ENCODE measurements at places on chromosomes 1 and 21.

- no peak for DNase-seq
Observed at GRCh38 chr21:23664193-23664694, 1943.0 kb downstream of the MRPL39 start.

DNA sequence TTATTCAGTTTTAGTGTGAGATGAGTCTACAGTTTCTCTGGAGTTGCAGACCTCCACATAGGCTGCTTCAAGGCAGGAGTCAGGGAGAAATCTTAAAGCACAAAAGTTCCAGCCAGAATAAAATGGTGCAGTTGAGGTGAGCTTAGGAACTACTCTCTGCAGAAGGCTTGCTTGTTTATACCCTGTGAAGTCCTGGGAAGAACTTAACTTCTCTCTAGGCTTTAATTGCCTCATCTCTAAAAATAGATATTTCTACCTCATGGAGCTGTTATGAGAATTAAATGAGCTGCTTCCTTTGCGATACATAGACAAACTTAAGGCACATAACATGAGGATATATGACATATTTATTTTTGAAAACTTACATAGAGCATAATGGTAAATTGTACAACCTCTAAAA is 286.2 kb downstream of the GPATCH2 start:
- no peak for DNase-seq

DNA sequence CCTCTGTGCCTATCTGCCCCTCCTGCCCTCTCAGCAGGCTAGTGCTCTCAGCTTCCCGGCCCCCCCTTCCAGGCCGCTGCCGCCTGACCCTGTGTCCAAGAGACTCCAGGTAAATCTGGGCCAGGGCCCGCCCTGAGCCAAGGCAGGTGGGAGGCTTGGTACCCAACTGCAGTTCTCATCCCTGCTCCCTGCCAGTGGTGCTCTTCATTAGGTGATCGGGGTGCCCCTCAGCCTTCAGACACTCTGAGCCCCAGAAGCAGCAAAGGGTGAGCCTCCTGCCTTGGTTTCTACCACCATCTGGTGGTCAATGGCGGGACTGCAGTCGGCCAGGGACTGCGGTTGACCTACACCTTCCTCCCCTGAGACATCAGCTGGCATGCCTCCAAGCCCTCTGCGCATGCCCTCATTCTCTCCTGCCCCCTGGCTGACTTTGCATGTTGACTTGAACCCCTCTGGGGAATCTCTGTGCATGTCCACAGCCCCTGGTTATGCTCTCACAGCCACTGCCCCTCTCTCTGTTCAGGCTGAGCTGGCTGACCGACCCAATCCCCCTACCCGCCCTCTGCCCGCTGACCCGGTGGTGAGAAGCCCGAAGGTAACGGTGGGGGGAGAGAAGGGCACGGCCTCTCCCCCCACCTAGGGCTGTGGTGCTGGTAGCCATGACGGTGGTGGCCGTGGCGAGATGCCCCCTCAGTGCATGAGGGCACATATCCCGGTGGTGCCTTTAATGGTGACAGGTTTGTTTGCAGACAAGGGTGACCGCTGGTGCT is 2.0 kb upstream of the EFNA4 start:
- DNase-seq = peak; percentile 73

DNA sequence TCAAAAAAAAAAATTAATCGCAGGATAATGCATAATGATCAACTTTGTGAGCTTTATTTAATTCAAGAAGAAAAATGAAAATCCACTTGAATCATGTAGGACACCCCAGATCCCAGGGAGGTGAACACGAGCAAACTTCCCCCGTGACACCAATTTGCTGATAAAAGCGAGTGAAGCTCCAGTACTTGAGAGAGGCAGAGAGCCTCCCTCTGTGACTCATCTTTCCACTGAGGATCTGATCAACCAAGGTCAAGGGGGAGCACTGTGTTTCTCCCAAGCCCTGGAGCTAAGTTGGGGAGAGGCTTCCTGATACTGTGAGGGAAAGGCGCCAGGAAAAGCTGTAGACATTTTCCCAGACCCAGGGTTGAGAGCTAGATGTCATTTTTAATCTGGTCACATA is 160.9 kb downstream of the SLC44A5 start:
- DNase-seq = no peak

- no peak for DNase-seq
Observed at GRCh38 chr1:33032126-33032869, 4.4 kb downstream of the AK2 start.

DNA sequence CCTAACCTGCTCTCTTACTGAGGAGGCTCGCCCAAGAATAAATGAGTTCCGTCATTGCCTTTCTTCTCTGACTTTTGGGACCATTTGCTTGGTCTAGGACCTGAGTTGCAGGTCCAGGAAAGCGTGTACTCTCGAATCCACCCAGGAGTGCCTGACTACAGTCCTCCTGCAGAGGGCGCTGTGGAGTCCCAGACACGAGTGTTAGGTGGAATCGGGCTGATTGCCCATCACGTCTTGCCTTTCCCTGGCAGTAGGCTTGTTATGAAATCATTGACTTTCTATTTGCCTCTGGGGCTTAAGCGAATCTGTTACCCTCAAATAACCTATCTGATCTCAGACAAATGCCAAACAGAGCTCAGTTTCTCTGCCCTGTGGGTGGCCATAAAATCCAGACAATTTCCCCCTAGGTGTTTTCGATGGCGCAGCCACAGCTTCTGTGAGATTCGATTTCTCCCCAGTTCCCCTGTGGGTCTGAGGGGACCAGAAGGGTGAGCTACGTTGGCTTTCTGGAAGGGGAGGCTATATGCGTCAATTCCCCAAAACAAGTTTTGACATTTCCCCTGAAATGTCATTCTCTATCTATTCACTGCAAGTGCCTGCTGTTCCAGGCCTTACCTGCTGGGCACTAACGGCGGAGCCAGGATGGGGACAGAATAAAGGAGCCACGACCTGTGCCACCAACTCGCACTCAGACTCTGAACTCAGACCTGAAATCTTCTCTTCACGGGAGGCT is at the start of gene IL20:
Gene IL20, plus strand, starts transcription at position 685 of the 733 bp plus-strand sequence. CDS start 230 bp downstream, outside the sequence.
- DNase-seq = peak; percentile 45

- no peak for DNase-seq
Observed at GRCh38 chr1:104648269-104648691, 898.6 kb downstream of the AMY1C start.

- peak; percentile 29 for DNase-seq
Observed at GRCh38 chr21:42164064-42164789, 54.7 kb upstream of the ABCG1 start.

DNA sequence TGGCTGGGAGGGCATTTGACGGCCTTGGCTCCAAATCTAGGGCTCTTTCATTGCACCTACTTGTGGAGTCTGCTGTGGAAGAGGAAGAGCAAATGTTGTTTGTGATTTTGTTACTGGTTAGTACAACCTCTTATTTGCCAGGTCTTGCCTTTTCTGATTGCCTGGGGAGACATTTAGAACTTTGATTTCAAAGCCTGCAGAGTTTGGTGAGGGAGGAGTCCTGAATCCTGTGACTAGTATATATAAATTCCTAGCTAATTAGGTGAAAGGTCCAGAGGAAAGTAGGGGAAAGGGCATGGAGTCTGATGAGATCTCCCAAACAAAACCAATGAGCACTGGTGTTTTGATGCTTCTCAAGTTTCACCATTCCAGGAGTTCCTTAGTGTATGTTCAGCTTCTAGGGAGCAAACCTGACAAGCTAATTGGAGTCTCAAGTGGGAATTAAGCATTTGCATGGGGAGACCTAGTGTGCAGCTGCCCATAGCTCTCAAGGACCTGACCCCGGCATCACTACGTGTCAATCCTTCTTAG is 5.1 kb upstream of the HMGCS2 start:
- no peak for DNase-seq

GRCh38 chr1:27668808-27669723 is 2.9 kb downstream of the IFI6 start:
- no peak for DNase-seq

- DNase-seq = peak; percentile 24
Observed at GRCh38 chr1:230868736-230869385, 540 bp upstream of the C1orf198 start.

DNA sequence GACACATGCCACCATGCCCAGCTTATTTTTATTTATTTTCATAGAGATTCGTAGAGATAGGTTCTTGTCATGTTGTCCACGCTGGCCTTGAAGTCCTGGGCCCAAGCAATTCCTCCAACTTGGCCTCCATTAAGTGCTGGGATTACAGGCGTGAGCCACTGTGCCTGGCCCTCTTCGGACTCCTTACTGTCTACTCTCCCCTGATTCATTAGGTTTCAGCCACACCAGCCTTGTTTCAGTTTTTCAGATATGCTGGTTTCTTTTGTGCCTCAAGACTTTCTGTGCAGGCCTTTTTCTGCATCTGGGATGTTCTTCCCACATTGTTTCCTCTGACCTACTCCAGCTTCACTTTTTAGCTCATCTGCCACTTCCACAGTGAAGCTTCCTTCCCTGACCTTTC is 85.4 kb downstream of the CACNA1E start:
- DNase-seq = no peak

GRCh38 chr1:20840731-20841130 is 53.6 kb upstream of the HP1BP3 start:
- DNase-seq = no peak

GRCh38 chr1:53048960-53049573 is 12.9 kb upstream of the PODN start:
- no peak for DNase-seq

GRCh38 chr1:97608272-97608671 is 312.6 kb downstream of the DPYD start:
- no peak for DNase-seq

DNA sequence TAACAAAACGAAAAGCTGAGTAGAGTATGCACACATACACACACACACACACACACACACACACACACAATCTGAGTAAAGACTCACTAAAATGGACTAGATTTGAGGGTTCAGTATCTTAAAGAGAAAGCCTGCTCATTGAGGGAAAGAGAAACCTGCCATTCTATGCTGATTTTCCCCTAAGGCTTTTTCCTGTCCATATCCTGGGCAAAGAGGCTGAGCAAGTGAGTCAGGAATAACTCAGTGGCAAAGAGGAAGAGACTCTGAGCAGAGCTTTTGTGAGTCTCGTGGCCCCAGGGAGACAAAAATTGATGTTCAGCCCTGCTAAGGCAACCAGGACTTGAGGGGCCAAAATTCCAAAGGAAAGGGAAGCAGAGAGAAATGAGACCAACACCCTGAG is 37.3 kb upstream of the RUNX1 start:
- no peak for DNase-seq

GRCh38 chr1:63892632-63893395 is 119.0 kb downstream of the ROR1 start:
- DNase-seq = no peak
